ENCODE measurements at places on chromosomes 5 and 9.

DNA sequence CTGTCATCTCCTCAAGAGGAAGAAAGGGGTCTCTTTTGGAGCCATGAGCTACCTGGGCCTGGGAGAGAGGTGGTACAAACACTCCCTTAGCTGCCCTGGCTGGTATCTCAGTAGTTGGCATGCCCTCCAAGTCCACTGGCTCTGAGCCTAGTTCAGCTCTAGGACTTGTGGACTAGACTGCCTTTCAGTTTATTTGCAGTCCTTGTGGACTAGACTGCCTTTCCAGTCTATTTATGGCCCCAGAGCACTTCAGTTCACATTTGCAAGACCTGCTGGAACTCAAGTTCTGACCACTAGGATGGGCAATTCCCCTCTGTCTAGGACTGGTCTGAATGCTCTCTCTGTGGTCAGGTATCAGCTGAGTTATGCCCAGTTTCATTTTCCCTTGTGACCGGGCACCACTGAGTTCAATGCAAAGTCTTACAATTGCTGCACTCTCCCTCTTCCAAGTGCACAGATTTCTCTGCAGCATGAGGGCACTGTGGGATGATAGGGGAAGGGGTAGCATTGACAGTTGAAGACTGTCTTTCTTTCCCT is 1019.0 kb downstream of the TAF11L14 start:
- DNase-seq: no peak

DNA sequence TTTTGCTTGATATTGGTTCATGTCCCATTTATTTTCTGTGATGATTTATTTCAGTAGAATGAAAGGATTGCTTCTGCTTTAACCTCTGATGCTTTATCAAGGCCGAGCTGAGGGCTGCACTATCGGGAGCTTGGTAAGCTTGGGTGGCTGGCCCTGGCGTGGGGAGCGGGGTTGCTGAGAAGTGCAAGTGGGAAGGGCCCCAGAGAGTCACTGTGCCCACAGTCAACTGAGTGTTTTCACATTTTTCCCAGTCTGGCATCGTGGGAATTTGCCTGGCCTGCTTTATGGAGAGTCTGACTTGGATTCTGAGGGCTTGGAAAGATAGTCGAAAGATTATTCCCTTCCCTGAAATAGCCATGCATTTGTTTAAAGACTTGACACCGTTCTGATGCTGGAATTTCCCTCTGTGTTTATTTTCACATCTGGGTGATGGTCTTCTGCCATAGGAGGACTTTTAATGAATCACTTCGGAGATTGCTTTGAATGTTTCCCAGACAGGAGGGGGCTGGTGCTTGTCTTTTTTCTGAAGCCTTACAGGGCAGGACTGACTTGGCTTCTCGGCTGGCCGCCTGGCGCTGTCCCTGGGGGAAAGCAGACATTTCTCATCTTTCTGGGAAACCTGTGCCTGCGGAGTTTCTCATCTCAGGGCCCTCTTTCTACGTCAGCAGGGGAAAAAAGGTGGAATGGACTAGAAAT is 139.0 kb downstream of the BOD1 start:
- no peak for DNase-seq

DNA sequence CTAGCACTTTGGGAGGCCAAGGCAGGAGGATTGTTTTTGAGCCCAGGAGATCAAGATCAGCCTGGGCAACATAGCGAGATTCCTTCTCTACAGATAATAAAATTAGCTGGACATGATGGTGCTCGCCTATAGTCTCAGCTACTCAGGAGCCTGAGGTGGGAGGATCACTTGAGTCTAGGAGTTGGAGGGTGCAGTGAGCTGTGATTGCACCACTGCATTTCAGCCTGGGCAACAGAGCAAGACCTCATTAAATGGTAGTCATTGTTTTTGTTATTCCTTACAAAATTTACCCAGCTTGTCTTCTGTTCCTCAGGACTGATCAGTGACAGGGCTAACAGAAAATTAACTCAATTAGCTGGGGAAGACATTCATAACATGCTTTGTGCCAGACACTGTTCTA is 104.5 kb downstream of the NDFIP1 start:
- no peak for DNase-seq

GRCh38 chr9:137408651-137409405 is 14.1 kb downstream of the EXD3 start:
- no peak for DNase-seq

DNA sequence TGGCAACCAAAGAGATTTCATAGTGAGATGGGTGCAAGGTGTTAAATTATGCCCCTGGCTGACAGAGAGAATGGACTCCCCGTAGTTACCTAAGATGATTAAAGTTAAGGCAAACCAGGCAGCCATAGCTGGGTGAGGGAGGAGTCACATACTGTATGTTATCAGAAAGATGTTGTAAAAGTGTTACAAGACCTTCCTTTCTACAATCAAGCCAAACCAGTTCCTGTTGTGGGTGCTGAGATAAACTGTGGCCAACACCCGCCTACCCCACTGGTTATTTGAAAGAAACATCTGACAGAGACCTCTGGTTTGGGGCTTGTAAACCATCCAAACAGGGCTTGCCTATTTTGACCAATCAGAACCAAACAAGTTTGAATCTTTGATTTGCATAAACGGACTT is 684.7 kb upstream of the NUDT12 start:
- no peak for DNase-seq

DNA sequence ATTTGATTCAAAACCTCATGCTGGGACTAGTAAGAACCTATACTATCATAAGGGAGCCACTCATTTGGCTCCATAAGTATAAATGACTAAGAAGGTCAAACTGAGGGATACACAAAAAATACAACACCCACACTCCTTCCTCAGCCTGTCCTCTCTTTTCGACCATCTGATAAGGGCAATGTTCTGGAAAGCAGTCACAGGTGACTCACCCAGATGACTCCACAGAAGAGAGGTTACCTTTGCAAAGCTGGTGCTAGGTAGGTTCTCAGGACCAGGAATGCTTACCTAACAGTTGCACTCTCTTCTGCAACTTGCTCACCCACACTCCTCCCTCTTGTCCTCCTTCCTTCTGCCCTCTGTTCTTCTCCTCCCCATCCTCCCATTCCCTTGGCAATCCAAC is 32.9 kb downstream of the LHFPL2 start:
- DNase-seq: no peak

DNA sequence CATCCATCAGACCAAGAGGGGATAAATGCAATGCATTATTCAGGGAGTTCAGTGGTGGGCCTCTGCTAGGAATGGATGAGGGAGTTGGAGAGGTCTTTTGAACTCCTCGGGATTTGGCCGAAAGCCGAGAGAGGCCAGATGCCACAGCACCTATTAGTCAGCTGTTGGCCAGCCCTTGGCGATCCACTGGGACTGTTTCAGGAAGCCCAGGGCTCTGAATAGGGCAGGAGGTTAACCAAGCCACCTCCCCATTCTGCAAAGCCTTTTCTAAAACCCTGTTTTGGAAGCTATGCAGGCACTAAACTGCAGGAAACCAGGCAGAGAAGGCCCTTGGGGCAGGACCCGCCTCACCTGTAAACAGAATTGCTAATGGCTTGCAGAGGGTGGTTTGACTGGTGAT is 37.8 kb downstream of the ASTN2 start:
- DNase-seq: no peak

DNA sequence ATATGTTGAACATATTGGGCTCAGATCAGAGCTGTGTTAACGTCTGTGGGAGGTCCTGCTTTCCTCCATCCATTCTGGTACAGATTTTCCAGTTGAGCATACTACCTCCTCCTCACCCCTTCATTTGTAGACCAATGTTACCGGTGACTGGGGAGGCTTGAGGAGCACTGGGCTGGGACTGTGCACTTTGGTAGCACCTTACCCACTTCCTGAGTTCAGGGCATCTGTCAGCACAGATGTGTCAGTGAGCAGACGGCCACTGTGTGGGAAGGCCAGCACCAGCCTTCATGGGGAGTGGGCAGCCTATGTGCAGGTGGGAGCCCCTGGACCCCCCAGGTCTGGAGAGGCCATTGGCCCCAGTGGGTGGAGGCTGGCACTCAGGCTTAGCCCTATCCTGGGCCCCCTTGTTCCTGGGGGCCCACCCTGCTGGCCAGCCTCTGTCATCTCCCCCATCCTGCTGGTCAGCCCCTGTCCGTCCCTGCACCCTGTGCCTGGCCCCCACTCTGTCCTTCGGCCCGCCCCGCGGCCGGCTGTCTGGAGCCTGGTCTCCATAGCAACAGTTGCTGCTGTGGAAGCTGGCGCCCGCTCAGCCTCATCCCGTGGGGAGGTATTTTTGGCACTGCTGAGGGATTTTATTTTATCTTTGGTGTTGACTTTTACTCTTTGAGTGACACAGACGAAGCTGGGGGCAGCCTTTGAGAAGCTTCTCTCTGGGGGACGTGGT is 21.3 kb downstream of the WNK2 start:
- no peak for DNase-seq

- DNase-seq: no peak
Measured at GRCh38 chr5:8628521-8628920, 759.6 kb downstream of the MTRR start.

- no peak for DNase-seq
Measured at GRCh38 chr9:32161720-32162119, 222.7 kb upstream of the ACO1 start.

DNA sequence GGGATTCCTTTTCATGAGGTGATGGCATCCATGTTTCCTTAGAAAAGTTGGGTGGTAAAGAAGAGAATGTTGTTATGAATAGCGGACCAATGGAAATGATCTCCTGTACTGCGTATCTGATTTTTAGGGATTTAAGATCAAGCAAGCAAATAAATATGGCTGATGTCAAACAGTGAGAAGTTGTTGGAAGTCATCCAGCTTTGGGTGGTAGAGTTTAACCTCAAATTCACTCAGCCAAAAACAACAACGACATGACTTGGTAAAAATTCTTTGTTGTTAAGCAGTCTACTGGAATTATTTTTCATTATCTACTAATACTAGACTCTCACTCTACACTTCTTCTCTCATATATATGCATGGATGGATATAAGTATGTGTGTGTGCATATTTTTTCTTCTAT is 426.5 kb downstream of the CTNND2 start:
- no peak for DNase-seq

DNA sequence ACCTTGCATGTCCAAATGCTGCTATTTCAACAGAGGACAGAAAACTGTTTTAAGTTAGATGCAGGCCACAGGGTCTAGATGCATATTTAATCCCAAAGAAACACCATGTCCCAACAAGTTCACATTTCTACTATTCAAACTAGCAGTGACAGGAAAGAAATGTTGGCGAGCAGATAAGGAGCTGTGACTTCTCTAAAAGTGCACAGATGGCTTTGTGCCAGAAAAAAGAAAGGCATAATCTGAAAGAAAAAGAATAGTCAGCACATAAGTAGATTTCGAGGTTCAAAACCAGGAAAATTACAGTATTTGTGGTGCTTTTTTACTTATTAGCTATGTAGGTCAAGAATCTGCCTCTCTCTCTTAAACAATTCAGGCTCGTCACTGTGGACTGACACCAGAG is 178.3 kb downstream of the DNAH5 start:
- no peak for DNase-seq

DNA sequence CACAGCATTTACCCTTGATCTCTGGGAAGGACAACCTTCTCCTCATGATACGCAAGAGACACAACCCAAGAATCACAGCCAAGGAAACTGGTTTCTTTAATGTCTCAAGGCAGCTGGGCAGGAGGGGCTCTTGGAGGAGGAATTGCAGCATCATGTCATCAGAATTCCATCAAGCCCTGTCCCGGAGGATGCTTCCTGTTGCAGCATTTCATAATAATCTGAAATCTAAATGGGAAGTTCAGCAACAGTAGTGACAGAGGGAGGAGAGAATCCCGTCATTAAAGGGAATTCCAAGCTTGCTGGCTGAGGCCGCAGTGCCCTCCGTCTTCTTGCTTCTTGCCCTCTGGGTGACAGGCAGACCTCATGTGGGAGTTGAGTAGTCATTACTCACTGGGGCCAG is 192.7 kb downstream of the TENT4A start:
- DNase-seq: no peak

DNA sequence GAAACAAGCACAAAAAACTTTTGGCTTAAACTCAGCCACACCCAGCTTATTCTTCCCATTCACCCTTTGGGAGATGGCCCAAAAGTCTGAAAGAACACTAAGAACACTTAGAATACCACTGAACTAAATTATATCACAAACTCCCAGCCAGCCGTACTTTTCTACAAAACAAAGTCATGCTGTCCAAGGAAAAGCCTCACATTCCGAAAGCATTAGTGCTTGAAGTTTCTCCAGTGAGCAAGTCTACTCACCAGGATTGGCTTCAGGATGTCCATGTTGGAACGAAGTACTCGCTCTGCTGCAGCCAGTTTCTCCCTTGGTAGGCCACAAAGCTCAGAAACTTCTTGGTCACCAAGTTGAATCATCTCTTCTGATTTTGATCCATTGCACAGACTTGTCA is 69.7 kb downstream of the ABCA1 start:
- no peak for DNase-seq

DNA sequence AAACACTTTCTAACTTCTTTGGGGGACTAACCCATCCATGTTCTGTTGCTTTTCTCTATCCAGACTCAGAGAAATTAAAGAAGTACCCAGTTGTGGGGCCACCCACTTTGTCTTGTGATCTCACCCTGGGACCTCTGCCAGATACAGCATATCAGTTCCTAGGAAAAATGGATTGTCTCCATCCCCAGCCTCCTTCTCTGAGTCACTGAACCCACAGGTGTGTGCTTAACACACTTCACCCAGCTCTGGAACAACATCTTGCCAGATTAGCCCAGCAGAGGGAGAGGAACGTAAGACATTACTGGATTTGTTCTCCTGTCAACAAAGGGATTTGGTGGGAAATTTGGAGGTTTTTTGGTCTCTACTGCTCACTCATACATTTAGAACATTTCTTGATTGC is 19.2 kb downstream of the FAM240B start:
- DNase-seq: no peak

GRCh38 chr5:142626099-142626498 is 59.8 kb downstream of the FGF1 start:
- DNase-seq: no peak

GRCh38 chr5:73378070-73378469 is 70.5 kb downstream of the FOXD1 start:
- no peak for DNase-seq

DNA sequence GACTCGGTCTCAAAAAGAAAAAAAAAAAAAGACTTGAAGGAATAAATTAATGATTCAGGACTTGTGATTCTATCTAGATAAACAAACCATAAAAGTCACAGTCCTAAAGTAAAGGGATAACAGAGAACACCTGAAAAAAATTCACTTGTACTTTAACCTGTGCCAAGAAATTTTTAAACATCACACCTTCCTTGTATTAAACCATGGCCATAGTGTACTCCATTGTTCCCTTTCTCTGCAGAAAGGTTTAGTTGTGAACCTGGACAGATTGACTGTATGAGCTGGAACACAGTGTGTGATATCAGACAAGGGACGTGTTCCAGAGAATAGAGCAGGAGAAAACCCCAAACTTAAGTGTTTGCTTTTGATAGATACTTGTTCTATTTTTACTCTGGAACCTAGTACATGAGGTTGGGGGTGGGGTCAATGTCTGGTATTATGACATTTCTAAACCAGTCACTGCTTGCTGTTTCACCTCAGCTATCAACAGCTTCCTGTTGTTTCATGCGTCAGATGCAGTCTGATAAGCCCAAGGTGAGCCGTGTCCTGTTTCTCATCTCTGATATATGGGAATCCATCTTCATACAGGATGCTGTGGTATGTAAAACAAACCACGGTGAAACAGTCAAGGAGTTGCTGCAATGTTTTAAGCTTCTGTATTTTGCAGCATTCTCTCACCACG is 62.5 kb upstream of the ITGA1 start:
- peak; percentile 31 for DNase-seq
